ENCODE measurements at places on chromosomes 12 and 14.

DNA sequence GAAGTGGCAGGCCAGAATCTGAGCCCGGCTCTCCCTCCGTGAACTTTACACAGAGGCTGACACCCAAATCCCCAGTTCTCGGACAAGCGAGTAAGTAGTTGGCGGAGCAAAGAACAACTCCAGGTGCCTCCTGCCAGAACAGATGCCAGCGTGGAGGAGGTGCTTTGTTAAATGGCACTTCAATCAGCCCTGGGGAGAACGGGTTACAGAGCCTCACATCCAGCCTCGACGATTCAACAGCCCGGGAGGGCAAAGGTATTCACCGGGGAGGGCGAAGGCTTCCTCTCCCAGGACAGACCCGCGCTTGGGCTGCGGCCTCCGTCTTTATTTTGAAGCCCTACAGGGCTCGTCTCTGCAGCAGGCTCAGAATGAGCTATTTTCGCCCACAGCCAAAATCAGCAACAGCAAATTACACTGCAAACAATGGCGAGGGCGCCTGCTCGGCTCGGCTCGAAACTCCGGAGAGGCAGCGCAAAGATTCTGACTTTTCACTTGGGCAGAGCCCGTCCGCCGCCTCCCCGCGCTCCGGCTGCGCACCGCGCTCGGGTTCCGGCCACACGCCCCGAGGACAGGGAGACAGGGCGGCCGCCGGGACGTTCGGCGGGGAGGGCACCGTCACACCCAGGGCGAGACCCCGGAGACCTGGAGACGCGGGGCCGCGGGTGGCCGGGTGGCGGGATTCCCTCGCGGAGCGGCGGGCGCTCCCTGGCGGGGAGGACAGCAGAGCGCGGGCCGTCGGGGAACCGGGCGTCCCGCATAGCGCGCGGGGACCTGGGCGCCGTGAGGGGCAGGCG, 811 bp downstream of the TMCC3 start:
- no peak for DNase-seq

DNA sequence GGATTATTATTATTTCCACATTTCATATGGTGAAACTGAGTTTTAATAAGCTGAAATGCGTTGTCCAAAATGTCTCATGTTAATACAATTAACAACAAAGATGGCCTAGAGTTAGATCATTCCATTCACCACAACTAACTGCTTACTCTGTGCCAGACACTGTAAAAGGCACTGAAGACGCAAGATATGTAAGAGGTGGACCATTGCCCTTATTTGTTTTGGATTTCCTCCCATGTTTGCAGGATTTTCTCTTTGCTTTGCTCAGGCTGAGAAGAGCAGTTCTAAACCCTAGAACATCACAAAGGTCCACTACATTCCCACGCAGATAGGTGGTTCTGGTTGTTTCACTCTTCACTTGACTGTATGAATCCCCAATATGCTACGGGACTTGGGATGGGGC, 324.4 kb upstream of the KITLG start:
- no peak for DNase-seq

DNA sequence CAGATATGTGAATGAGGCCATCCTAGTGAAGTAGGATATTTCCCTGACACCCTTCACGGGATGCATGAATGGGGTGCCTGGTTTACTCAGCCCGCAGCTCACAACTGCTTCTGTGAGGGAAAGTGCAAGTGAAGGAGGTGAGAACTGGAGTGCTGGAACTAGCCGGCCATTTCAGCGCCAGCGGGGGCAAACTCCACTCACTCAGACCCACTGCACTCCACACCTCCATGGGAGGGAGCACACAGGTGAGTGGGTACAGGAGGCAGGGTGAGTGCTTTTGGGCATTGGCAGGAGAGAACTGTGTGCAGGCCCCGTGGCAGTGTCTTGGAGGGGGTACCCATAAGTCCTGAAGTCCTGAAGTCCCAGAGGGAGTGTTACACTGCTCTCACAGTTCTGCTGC, 1008.4 kb downstream of the SLC6A15 start:
- DNase-seq = no peak

- no peak for DNase-seq
These were observed 159.2 kb downstream of the MYRFL start for GRCh38 chr12:69984241-69984640.

DNA sequence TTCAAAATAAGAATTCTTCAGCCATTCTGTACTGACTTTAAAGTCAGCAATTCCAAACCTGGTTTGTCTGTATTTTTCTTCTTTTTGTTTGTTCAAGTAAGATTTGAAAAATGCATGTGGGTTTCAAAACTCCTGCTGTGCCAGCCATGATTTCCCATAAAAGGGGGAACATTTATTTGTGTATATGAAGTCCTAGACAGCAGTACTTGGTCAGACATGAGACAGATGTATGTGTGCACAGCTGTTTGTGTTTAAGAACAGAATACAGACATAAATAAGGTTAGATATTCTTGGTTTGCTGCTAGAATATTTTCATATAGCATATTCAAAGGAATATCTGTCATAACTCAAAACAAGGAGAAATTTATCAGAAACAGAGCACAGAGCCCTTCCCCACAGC, 236.0 kb downstream of the ADAMTS20 start:
- DNase-seq = no peak

DNA sequence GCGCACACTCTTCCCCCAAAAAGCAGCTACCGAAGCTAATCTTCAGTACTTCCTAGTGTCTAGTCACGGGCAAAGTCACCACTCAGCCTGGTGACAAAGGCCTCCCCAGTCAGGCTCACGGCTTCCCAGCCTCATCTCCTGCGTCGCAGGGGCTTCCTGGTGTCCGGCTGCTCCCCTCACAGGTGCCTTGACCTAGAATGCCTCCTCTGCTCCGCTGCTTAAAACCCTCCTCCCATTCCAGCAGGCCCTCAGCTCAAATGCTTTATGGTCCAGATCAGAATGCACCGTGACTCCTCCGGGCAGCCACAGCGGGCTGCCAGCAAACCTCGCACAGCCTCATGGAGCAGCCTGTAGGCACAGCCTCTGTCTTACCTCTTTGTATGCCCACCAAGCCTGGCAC, 53.1 kb downstream of the PRIMA1 start:
- no peak for DNase-seq

DNA sequence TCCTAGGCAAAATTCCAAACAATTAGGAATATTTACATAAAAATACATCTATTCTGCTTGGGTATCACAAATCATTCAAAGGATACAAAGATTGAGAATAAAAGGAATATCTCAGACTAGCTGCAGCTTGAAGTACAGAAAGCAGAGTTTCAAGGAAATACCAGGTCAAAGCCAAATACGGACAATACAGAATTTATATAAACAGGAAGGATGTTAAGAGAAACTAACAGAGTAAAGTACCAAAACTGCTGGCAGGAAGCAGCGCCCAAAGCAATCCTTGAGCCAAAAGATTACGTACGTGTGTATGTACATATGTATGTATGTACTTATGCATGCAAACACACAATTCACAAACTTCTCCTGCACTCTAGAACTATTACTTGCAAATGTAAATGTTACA, 86.6 kb downstream of the PPP1R12A start:
- no peak for DNase-seq

- DNase-seq = no peak
These were observed 39.3 kb downstream of the CCDC177 start for GRCh38 chr14:69535230-69535848.

GRCh38 chr14:99035712-99036610, 236.0 kb downstream of the BCL11B start:
- DNase-seq = no peak

- no peak for DNase-seq
These were observed 233.5 kb upstream of the TMEM132C start for GRCh38 chr12:128033473-128033872.

- DNase-seq = no peak
These were observed 341.8 kb downstream of the C12orf50 start for GRCh38 chr12:87687362-87687761.

DNA sequence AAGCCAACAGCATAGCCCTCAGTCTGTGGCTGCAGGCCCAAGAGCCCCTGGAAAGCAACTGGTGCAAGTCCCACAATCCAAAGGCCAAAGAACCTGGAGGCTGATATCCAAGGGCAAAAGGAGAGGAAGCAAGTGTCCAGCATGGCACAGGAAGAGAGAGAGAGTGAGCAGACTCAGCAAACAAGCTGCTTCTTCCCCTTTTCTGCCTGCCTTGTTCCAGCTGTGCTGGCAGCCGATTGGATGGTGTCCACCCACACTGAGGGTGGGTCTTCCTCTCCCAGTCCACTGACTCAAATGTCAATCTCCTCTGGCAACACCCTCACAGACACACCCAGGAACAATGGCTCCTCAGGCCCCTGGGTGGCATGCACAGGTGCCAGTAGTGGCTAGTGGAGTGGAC, 33.5 kb downstream of the SMCO2 start:
- DNase-seq = no peak

DNA sequence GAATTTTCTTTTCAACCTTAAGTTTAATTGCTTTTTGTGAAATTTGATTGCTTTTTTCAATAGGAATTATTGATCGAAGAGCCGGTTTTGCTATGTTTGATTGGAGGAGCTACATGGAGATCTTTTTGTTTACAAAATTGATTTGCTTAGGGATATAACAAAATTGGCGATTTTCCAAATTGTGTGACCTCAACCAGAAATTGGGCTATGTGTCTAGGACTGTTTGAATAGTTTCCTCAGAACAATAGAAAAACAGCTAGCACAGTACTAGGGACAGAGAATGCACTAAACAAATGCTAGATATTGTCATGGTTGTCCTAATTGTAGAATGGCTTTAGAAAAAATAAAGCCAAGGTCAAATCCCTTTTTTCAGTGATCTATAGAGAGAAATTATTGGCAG, 2.4 kb downstream of the SLC17A8 start:
- DNase-seq = no peak

DNA sequence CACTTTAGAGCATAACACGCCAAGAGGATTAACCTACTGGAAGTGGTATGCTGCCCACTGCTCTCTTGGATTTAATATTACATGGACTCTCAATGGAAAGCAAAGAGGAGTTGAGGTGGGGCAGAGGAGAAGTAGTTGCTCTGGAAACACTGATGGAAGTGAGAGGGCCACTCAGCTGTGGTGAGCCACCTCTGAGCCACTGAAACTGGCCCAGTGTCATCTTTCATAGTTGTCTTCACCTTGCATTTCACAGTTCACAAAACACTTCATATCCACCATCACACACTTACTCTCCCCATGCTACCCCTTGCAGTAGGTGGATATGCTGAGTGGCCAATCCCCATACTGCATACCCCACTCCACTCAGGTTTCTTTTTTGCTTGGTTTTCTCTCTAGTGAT, 12.2 kb upstream of the PCED1B start:
- no peak for DNase-seq

GRCh38 chr12:106136263-106136662, 2.5 kb downstream of the NUAK1 start:
- peak; percentile 56 for DNase-seq

Data from effector CD8-positive, alpha-beta T cell (primary cell).